ENCODE measurements at places on chromosomes 11 and 22. TPM values are rescaled to one million over a fixed set of nuclear protein-coding genes. Genes with fewer than 3 reads are reported as not detected.

OR51Q1 gene
- total RNA-seq: not detected

RIC3 gene
- 9.4 TPM for total RNA-seq

SPON1 gene
- total RNA-seq: 91.1 TPM

CD3G gene
- 1.5 TPM for total RNA-seq

DNA sequence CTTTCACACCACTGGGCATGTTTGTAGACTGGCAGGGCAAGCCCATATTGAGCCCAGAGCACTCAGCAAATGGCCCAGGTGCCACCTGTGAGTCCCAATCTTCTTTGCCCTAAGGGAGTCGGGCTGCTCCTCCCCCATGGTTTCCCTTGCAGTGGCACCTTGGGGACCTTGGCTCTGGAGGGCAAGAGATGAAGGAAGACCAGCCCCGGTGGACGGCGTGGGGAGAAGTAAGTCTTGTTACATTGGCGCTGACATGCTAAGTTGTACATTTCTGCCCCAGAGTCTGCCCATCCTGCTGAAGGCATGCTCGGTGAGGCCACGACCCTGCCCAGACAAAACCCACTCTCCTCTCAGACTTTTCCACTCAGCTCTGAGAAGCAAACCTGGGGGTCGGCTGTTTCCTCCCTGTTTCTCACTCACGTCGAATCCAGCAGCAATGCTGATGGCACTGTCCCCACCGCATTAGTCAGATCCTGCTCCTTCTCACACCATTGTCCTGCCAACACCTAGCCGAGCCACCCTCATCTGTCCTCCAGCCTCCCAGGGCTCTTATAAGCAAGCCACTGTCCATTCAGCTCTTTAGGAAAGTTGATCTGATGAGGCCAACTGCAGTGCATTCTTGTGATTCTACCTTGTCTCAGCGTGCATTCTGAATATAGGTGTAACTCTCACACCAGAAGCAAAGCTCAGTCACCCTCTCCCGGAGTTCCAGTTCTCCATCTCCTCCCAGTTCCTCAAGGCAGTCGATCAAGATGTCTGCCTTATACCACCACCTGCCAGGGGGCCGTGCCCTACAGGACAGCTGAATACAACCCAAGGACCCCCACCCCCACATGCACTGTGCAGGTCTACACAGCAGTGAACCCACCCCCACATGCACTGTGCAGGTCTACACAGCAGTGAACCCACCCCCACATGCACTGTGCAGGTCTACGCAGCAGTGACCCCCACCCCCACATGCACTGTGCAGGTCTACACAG is 827.1 kb downstream of the TBC1D22A start:
- DNase-seq: no peak
- no peaks in the 10 kb centered on the region for H3K4me1 ChIP-seq
- H3K36me3 ChIP-seq: no peaks in the 10 kb centered on the region
- no peak overlapping the region for H3K4me3 ChIP-seq
- no peak overlapping the region for H3K27ac ChIP-seq

GRCh38 chr11:95515371-95515770 is 274.2 kb downstream of the FAM76B start:
- no peaks in the 10 kb centered on the region for H3K27me3 ChIP-seq
- no peak overlapping the region for H3K4me3 ChIP-seq

DNA sequence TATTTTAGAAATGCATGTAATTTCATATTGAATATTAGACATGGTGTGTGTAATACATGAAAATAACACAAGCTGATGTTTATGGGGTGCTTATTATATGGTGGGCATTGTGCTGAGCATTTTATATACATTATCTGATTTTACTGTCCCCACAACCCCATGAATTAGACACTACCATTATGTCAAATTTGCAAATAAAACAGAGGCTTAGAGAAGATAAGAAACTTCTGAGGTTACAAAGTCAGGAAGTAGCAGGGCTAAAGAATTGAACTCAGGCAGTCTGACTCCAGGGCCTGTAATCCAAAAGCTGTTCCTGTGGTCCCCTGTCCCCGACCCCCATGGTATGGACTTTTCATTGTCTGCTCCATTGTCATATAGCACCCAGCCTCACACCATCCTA is 49.4 kb upstream of the NAV2 start:
- H3K4me3 ChIP-seq: no peak overlapping the region
- H3K27ac ChIP-seq: no peak overlapping the region
- peaks cover 5% of the 10 kb centered on the region for H3K4me1 ChIP-seq
- no peaks in the 10 kb centered on the region for H3K36me3 ChIP-seq
- DNase-seq: no peak

DNA sequence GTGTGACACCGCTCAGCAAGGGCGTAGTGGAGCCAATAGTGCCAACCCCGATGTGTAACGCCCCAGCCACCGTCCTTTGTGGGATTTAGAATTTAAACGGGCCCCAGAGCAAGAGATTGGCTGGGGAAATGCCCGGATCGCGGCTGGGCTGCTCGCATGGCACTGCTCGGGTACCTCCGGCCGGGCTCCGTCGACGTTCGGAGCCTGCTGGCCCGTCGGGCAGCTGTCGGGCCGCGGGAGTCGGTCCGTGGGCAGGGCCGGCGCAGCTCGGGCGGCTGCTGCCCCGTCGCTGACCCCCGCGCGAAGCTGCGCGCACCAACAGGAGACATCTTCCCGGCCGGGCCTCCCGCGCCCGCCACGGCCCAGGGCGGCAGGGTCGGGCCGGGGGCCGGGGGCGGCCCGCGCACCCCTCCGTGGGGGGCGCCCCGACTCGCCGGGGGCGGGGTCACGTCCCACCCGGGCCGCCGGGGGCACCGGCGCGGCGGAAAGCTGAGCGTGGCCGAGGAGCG is 1.3 kb upstream of the KDM2A start:
- no peaks in the 10 kb centered on the region for H3K27me3 ChIP-seq
- no peaks in the 10 kb centered on the region for H3K36me3 ChIP-seq
- H3K4me3 ChIP-seq: peak overlapping the region; percentile 55
- H3K4me1 ChIP-seq: no peaks in the 10 kb centered on the region
- peak overlapping the region; percentile 100 for H3K27ac ChIP-seq

- H3K27me3 ChIP-seq: no peaks in the 10 kb centered on the region
- no peak overlapping the region for H3K27ac ChIP-seq
- no peaks in the 10 kb centered on the region for H3K36me3 ChIP-seq
- DNase-seq: peak; percentile 57
- no peak overlapping the region for H3K4me3 ChIP-seq
Measured at GRCh38 chr22:40721266-40721665, 42.0 kb downstream of the MCHR1 start.

- peaks cover 5% of the 10 kb centered on the region for H3K4me1 ChIP-seq
- no peak overlapping the region for H3K4me3 ChIP-seq
- no peak overlapping the region for H3K27ac ChIP-seq
- no peaks in the 10 kb centered on the region for H3K36me3 ChIP-seq
Measured at GRCh38 chr11:65223011-65223410, 38.8 kb upstream of the POLA2 start.

DNA sequence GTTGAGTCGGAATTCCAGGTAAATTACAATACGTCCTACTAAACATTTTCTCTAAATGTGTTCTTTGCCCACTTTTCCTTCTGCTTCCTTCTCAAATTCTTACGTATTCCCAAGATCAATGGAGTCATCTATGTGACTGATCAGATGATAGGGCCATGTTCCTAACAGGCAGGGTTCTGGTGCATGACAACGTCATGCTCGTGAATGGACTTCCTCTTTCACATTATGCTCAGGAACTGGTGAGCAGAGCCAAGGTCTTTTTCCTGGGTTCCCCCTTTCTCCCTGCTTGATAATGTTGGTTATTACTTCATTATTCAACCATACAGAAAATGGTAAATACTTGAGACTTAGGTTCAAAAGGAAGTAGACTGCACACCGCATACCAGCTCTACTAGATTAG is 789.4 kb downstream of the OPCML start:
- no peak for DNase-seq
- H3K27ac ChIP-seq: no peak overlapping the region
- H3K36me3 ChIP-seq: no peaks in the 10 kb centered on the region
- H3K4me1 ChIP-seq: no peaks in the 10 kb centered on the region
- no peak overlapping the region for H3K4me3 ChIP-seq
- no peaks in the 10 kb centered on the region for H3K27me3 ChIP-seq

DNA sequence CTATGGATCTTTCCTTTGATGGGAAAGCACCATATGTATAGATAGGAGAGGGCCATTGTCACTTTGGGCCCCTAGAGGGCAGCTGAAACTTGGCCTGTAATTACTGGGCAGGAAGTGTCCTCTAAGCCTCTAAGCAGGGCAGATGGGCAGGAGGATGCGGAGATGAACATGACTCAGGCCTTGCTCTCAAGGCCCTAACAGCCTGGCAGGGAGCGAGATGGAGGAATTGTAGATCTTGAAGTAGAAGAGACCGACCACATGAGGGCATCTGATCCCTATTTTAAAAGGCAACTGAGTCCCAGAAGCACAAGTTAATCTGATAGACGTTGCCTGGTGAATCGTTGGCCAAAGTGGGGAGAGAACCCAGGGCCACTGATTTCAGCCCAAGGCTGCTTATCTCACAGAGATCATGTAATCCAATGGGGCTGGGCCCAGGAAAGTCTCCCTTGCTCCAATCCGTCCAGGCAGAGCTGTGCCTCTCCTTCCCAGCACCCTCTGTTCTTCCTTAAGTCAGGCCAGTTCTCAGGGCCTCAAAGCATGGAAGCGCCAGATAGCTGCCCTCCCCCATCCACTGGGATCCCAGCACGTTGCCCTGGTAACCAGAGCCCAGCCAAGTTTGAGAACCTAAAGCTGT is 2.5 kb upstream of the SEPTIN3 start:
- peak; percentile 41 for DNase-seq
- H3K4me3 ChIP-seq: no peak overlapping the region
- no peaks in the 10 kb centered on the region for H3K27me3 ChIP-seq
- H3K4me1 ChIP-seq: no peaks in the 10 kb centered on the region
- H3K36me3 ChIP-seq: no peaks in the 10 kb centered on the region
- H3K27ac ChIP-seq: no peak overlapping the region

DNA sequence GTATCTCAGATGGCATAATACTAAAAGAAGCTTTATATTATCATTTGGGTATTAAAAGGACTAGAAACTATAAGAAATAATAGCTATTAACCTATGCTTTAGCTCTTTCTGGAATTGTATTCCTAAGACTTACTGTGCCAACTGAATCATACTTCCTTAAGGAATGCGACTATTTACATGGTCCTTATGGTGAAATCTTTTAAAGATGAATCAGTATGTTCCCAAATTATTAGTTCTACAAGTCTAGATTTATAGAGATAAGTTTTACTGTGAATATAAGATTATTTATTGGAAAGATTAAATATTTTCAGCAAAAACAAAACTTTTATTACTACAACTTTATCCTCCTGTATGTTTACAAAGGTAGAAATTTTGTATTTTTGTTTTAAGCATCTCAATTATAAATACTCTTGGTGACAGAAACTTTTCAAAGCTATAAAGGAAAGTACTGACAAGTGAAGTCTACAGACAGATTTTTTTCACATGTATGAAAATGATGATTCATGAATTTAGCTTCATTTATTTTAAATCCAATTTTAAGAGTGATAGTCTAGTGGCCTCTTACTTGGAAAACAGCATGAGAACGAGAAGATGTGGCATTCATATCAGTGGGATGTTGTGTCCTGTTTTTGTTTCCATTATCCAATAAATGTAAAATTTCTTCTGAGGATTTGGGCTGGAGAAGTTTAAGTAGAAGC is 17.8 kb downstream of the KIF18A start:
- H3K27ac ChIP-seq: no peak overlapping the region
- DNase-seq: no peak
- H3K4me3 ChIP-seq: no peak overlapping the region
- H3K27me3 ChIP-seq: no peaks in the 10 kb centered on the region

- no peak overlapping the region for H3K4me3 ChIP-seq
- H3K27me3 ChIP-seq: no peaks in the 10 kb centered on the region
- no peak for DNase-seq
- peak overlapping the region; percentile 33 for H3K27ac ChIP-seq
- H3K4me1 ChIP-seq: no peaks in the 10 kb centered on the region
- no peaks in the 10 kb centered on the region for H3K36me3 ChIP-seq
Measured at GRCh38 chr22:38952281-38952993, 5.0 kb upstream of the APOBEC3A start.

DNA sequence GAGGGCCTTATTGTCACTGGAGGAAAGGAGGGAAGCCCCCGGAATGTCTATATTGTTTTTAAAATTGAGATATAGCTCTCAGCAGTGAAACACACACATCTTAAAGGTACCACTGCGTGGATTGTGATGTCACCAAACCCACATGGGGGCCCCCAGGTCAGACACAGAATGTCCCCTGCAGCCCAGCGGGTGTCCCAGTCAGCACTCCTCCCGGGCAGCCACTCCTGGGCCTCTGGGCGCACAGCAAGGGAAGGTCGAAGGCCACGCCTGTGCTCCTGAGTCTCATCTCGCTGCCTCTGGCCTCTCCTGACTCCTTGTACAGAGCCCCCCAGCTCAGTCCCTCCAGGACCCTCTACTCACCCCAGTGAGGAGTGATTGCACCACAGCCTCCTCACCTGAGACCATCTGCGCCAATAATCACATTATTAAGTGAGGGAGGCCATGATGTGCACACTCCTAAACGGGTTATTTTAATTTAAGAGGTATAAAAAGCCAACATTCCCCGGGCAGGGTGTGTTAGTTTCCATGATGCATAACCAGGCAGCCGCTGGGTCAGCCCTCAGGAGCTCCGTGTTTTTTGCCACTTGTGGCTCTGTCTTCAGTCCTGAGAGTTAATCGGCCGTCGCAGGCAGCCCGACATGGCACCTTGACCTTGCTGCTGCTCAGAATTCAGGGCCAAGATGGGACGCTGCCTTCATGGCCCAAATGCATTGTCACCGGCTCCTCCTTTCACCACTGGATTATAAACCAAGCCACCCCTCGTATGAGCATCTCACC is 1089.3 kb downstream of the BRD1 start:
- H3K27ac ChIP-seq: no peak overlapping the region
- H3K4me3 ChIP-seq: no peak overlapping the region
- H3K27me3 ChIP-seq: no peaks in the 10 kb centered on the region
- no peaks in the 10 kb centered on the region for H3K36me3 ChIP-seq
- DNase-seq: no peak

DNA sequence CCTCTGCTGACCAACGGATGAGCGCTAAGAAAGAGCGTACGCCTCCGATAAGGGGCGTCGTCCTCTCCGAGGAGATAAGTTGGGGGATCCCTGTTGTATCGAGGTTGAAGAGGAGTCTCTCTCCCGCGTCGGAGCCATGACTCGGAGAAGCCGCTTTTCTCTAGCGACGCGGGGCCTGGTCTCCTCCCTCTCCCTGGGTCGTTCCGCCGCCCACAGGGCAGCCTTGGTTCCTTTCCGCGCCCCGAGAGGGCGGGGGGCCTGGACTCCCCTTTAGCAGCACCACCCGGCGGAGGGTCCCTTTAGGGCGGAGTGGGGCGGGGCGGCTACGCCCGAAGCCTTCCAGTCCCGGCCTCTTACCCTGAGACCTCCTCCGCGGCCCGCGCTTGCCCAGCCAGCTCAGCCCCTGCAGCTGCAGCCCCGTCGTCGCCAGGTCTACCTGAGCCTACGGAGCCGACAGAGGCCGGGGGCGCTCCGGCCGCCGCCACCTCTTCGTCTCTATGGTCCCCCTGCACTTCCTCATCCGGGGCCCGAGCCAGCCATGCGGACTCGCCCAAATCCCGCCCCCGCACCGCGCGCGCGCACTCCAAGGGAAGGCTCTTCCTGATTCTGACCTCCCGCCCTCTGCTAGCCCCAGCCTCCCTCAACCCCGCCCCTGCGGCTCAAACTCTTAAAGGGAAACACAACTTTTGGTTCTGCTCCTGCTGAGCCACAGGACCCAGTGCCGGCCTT is at the start of gene PRR14L:
PRR14L (minus strand) TSS at position 497 of the 729 bp plus-strand sequence. CDS start 11,272 bp downstream, outside the sequence.
- H3K36me3 ChIP-seq: no peaks in the 10 kb centered on the region
- peaks cover 47% of the 10 kb centered on the region for H3K4me1 ChIP-seq
- peak within 1 kb of the TSS; percentile 96 for H3K27ac ChIP-seq
- peak within 1 kb of the TSS; percentile 84 for H3K4me3 ChIP-seq

GRCh38 chr22:37183432-37184379 is 4.3 kb downstream of the C1QTNF6 start:
- no peaks in the 10 kb centered on the region for H3K36me3 ChIP-seq
- H3K4me3 ChIP-seq: no peak overlapping the region
- H3K27me3 ChIP-seq: no peaks in the 10 kb centered on the region
- H3K4me1 ChIP-seq: peaks cover 14% of the 10 kb centered on the region
- H3K27ac ChIP-seq: no peak overlapping the region
